Activated CD4-positive, CD25-positive, alpha-beta regulatory T cell treated with anti-CD3 and anti-CD28 coated beads, Interleukin-2, amount 50 U/mL, for 24 hours (primary cell): ENCODE measurements at places on chromosomes 4 and X.

GRCh38 chr4:95004912-95005311 lies 247.2 kb downstream of the BMPR1B start:
- no peak for ATAC-seq

- no peak for ATAC-seq
These were observed 345.3 kb upstream of the BMP3 start for GRCh38 chr4:80685214-80685613.

DNA sequence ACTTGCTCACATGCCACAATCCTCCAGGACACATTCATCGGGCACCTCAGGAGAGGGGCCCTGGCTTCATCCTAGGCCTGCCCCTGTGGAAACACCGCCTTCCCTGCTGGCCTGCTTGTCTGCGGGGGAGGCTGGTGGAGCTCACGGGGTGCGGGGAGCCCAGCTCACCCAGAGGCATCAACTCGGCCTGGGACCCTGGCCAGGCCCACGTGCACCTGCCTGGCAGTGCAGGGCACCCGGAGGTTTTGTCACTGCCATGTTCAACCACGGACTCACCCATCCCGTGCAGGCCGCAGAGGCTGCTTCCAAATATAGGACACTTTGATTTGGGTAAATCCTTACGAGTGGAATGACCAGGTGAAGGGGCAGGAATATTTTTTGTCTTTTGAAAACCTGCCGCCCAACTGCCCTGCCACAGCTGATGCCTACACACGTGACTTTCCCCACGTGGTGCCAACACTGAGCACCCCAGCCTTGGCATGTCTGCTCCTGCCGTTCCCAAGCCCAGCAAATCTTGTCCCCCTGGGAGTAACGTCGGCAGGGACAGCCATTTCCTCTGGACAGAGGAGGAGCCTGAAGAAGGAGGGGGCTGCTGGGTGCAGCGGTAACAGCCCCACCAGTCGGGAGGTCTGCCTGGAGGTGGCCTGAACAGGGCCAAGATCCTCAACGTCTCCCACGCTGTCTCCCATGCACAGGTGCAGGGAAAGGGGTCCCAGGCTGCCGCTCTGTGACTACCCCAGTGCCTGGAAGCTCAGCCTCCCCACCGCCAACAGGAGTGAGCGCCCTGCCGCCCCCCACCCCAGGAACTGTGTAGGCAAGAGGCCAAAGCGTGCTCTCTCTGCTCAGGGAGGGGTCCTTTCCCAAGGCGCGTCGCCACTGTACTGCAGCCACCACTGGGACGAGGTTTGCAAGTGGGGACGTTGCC lies 8.5 kb downstream of the MXD4 start:
- ATAC-seq: no peak

DNA sequence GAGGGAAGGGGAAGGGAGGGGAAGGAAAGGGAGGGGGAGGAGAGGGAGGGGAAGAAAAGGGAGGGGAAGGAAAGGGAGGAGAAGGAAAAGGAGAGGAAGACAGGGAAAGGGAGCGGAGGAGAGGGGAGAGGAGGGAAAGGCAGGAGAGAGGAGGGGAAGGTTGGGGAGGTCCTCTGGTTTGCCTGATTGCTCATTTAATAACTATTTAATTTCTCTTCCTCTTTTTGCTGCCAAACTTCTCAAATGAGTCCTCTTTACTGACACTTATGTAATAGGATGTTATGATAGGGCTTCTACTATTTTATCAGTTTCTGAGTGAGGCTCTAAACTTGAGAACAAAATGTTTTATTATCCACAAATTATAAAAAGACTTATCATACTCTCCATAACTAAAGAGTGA lies 35.4 kb upstream of the PPA2 start:
- no peak for ATAC-seq

- ATAC-seq: no peak
These were observed 53.3 kb downstream of the FBXL5 start for GRCh38 chr4:15601862-15602261.

GRCh38 chr4:166252487-166253402 lies 379.7 kb downstream of the TLL1 start:
- ATAC-seq: no peak

- ATAC-seq: peak; percentile 90
These were observed 9.6 kb upstream of the YTHDC1 start for GRCh38 chr4:68359508-68359907.
